ENCODE measurements at places on chromosomes 12 and 14. TPM values are rescaled to one million over a fixed set of nuclear protein-coding genes. Genes with fewer than 3 reads are reported as not detected.

- no peak overlapping the region for H3K4me3 ChIP-seq
- no peak for DNase-seq
- H3K4me1 ChIP-seq, result peaks cover 6% of the 10 kb centered on the region
- H3K27ac ChIP-seq, result no peak overlapping the region
These were observed 196.2 kb upstream of the NUDT4 start for GRCh38 chr12:93181409-93181965.

DNA sequence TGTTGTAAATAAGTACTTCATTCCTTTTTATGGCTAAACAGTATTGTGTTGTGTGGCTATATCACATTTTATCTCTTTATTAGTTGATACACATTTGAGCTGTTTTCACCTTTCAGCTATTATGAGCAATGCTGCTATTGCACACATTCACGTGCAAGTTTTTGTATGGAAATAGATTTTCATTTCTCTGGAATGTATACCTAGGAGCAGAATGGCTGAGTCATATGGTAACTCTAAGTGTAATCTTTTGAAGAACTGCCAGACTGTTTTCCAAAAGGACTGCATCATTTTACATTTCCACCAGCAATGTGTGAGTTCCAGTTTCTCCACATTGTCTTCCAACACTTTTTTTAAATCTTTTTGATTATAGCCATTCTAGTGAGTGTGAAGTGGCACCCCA is 134.0 kb downstream of the SRGAP1 start:
- H3K36me3 ChIP-seq, result no peaks in the 10 kb centered on the region
- no peak for DNase-seq
- H3K27ac ChIP-seq, result peak overlapping the region; percentile 23
- no peaks in the 10 kb centered on the region for H3K27me3 ChIP-seq
- H3K4me1 ChIP-seq, result peaks cover 25% of the 10 kb centered on the region
- H3K4me3 ChIP-seq, result no peak overlapping the region

- peaks cover 16% of the 10 kb centered on the region for H3K4me1 ChIP-seq
- no peaks in the 10 kb centered on the region for H3K36me3 ChIP-seq
- no peak overlapping the region for H3K27ac ChIP-seq
- H3K4me3 ChIP-seq, result no peak overlapping the region
These were observed 35.5 kb upstream of the MAX start for GRCh38 chr14:65137648-65138307.

DNA sequence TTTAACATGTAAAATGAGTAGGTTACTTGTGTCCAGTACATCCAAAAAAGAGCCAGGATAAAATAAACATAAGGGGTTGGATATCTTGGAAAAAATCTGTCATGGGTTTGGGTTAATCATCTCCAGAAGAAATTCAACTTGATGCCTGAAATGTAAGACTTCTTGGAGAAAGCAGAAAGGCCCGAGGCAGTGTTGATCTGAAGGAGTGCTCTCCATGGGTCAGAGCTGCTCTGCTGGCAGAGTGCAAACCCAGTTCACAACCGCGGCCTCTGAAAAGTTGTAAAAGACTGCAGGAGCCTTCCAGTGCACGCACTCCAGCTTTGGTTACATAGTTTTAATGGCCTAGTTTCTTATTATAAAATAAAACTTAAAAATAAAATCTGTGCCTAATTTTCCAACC is 97.3 kb upstream of the ALX1 start:
- no peak overlapping the region for H3K4me3 ChIP-seq
- no peak for DNase-seq
- H3K27me3 ChIP-seq, result no peaks in the 10 kb centered on the region
- no peak overlapping the region for H3K27ac ChIP-seq

The SARNP gene
- total RNA-seq, result 73.8 TPM

DNA sequence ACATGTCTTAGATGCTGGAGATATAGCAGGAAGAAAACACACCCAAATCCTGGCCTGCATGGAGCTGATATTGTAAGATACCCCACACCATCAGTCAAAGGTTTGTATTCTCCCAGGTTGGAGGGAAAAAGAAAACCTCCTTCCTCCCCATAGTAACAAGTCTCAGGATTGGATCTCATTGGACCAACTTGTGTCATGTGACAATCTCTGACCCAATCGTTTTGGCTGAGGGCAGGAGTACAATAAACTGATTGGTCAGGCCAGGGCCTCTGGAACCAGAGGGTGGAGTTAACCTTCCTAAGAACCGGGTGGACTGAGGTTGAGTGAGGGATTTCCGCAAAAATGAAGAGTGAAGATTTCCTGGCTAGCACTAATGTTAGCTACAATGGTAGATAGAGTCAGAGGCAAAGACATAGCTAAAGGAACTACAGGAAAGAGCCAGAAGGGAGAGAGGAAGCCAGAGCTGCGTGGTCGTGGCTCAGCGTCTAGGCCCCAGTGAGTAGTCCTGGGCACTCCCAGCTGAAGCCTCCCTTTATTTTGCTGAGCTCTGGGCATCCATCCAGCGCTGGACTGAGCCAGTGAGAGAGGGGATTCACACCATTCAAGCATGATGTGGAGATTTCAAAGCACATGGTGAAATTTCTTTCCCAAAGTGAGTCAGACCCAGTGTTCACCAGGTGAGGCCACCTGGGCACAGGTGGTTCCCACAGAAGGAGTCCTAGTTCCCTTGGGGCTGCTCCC is 219.9 kb downstream of the AACS start:
- DNase-seq, result no peak
- no peak overlapping the region for H3K27ac ChIP-seq
- no peaks in the 10 kb centered on the region for H3K4me1 ChIP-seq
- peaks cover 97% of the 10 kb centered on the region for H3K27me3 ChIP-seq

The OXA1L gene
- total RNA-seq, result 76.5 TPM

DNA sequence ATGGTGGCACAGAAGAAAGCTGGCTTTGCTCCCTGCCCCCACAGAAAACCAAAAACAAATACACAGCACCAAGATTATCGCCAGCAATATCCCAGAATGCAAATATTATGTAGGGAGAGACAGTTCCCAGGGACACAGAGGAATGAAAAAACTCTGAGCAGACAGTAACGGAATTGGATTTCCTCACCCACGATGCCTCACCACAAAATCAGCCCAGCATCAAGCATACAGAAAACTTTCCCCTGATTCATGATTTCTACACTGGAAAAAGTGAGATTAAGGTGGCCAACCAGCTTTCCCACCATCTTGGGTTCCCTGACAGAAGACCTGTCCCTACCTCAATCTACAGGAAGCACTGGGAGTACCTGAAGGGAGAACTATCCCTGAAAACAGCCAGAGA is 36.6 kb downstream of the PARP11 start:
- no peaks in the 10 kb centered on the region for H3K4me1 ChIP-seq
- H3K36me3 ChIP-seq, result no peaks in the 10 kb centered on the region
- DNase-seq, result no peak
- H3K27ac ChIP-seq, result no peak overlapping the region
- no peaks in the 10 kb centered on the region for H3K27me3 ChIP-seq

DNA sequence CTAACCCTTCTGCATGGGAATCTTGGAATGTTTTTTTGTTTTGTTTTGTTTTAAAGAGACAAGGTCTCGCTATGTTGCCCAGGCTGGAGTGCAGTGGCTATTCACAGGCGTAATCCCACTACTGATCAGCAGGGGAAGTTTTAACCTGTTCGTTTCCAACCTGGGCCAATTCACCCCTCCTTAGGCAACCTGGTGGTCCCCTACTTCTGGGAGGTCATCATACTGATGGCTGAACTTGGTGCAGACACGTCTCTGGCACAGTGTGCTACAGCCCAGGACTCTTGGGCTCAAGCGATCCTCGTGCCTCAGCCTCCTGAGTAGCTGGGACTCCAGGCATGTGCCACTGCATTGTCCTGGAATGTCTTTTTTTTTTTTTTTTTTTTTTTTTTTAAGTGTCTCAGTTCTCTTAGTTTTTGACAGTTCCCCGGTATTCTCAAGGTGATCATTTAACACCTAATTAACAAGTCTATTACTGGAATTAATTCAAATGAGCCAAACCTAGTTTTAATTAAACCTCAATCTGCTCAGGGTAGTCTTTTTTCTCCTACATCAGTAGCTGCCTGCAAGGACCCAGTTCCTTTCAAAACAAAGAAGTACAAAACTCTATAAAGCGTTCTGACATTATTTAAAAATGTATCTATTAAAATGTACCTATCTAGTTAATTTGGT is 49.0 kb upstream of the ISM2 start:
- no peak overlapping the region for H3K27ac ChIP-seq
- no peaks in the 10 kb centered on the region for H3K4me1 ChIP-seq
- H3K4me3 ChIP-seq, result no peak overlapping the region

- H3K27me3 ChIP-seq, result no peaks in the 10 kb centered on the region
- H3K27ac ChIP-seq, result no peak overlapping the region
- no peak for DNase-seq
- H3K4me3 ChIP-seq, result no peak overlapping the region
- H3K36me3 ChIP-seq, result peaks cover 8% of the 10 kb centered on the region
These were observed 197.1 kb downstream of the TMEM132D start for GRCh38 chr12:129706716-129707115.

DNA sequence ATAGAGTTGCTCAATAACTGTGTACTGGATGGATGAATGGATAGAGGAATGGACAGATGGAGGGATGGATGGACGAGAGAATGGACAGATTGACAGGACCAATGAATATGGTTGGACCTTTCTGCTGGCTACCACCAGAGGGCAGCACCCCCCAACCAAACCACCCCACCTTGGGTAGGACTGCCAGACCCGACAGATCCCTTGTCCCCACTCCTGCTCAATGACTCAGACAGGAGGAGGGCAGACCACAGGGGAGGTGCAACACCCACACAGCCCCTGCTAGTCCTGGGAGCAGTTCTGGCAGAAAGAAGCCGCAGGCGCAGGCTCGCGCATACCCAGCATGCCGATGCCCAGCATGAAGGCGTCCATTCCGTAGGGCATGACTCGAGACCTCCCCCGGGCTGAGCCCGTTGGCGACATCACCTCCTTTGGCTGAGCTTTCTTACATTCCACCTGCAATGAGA is 12.4 kb downstream of the MSI1 start:
- peaks cover 5% of the 10 kb centered on the region for H3K36me3 ChIP-seq
- peaks cover 13% of the 10 kb centered on the region for H3K4me1 ChIP-seq
- peak; percentile 95 for DNase-seq
- H3K27ac ChIP-seq, result no peak overlapping the region
- peaks cover 41% of the 10 kb centered on the region for H3K27me3 ChIP-seq
- H3K4me3 ChIP-seq, result no peak overlapping the region

GRCh38 chr12:25659621-25660020 is 106.5 kb upstream of the LMNTD1 start:
- no peak for DNase-seq
- no peaks in the 10 kb centered on the region for H3K36me3 ChIP-seq
- no peak overlapping the region for H3K4me3 ChIP-seq
- H3K27ac ChIP-seq, result no peak overlapping the region
